ENCODE measurements at places on chromosomes 11 and 22. TPM values are rescaled to one million over a fixed set of nuclear protein-coding genes. Genes with fewer than 3 reads are reported as not detected.

The KRTAP5-9 gene
- total RNA-seq, result not detected

The CTTN gene
- 33.4 TPM for total RNA-seq

The TMEM86A gene
- 0.11 TPM for total RNA-seq

The DAGLA gene
- total RNA-seq, result 0.07 TPM

- no peak for DNase-seq
Observed at GRCh38 chr11:18365741-18366140, 28.6 kb upstream of the LDHA start.

DNA sequence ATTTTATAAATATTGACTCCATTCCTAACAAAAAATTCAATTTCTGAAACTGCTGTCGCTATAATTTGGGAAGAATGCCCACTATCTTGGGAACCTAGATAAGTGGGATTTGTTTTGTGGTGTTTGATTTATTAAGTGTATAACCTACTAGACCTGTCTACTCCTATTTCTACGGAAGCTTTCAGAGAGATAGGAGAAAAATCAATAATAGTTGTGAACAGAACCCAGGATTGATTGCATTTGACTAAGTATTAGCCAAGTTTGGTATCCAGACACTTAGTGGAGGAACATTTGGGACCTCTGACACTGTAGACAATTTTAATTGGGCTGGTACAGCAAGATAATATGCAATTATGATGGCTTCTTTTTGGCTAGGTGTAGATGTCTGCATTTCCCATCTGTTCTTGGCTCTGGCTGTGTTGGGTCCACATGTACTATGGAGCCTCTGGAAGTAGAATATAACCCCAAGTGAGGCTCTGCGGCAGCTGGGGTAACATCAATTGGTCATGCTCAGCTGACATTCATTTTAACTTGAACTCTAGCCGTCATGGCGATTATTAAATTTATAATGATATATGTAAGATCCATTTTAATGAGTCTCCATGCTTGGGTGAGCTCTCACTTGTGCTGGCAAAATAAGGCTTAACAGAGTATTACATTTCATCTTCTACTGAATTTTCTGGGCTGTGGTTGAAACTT, 111.5 kb upstream of the E2F8 start:
- no peak for DNase-seq

- DNase-seq, result no peak
Observed at GRCh38 chr11:43393765-43394355, 35.1 kb downstream of the TTC17 start.

- DNase-seq, result no peak
Observed at GRCh38 chr11:85672105-85672902, 7.4 kb upstream of the CREBZF start.

DNA sequence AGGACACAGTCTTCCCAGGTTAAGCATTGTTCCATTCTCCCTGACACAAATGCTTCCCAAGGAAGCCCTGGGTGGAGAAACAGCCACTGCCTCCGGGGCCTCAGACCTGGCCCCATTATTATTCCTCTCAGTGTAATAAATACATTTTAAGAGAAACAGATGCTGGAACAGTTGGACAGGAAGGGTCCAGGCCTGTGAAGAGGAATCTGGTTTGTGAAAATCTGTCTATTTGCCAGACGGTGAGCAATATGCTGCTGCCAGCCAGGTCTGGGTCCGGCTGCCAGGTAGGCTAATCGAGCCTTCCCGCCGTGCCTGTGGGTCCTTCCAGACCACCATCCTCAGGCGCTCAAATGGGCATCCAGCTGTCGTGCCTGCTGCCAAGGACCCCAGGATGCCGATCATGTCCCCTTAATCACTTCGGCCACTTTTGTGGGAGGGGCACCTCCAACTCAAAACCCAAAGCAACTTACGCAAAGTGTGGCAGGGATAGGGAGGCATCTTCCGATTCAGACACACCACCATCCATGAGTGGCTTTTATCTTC, 528.4 kb downstream of the MIAT start:
- DNase-seq, result no peak

DNA sequence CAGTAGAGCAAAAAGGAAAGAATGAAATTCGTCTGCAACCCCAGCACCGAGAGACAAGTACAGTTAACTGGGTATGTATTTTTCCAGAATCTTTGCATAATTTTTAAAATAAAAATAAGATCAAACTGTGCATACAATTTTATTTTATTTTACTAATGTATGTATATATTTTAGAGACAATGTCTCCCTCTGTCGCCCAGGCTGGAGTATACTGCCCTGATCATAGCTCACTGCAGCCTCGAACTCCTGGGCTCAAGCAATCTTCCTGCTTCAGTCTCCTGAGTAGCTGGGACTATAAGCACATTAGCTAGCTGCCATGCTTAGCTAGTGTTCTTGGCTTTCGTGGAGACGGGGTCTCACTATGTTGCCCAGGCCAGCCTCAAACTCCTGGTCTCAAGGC, 18.8 kb upstream of the DRD2 start:
- DNase-seq, result no peak
